Astrocyte (in vitro differentiated cells and primary cell): ENCODE measurements at places on chromosomes 4 and X.

- no peak for DNase-seq
Measured at GRCh38 chr4:168623484-168623883, 126.6 kb downstream of the PALLD start.

DNA sequence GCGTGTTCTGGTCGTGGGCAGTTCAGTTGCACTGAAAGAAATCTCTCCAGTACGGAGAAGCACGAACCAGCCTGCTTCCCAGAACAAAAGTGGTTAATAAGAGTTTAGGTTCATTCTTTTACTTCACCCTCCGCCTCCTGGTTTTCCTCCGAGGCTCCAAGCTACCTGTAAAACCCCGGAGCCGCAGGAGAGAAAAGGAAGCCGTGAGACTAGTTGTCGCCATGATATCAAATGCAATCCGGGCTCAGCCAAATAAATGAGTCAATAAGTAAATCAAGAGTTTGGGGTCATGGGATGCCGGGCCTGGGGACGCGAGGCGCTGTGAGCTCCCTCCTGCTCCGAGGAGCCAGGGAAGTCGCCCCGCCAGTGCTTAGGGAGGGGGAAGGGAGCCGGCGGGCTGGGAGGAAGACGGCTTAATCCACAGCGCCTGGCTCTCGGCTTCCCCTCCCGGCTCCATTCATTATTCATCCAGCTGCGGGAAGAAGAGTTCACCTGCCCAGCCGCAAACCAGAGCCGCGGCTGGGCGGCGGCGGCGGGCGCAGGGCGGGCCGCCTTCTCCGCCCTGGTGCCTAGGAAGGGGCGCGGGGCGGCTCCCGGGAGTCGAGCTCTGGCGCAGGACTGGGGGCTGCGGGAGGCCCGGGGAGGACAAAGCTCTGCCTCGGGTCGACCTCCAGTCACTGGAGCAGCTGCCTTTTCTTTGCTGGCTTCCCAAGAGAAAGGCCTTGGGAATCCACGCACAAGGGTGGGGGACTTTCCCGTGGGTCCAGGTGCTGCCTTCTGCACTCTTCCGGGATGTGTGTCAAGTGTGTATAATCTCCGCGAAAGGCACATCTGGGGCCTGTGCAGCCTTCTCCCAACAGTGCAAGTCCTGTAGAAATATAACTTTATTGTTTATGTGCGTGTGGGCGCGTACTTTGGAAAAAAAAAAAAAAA lies 1.7 kb downstream of the FRAS1 start:
- peak; percentile 15 for DNase-seq

GRCh38 chrX:53356186-53356585 lies 66.3 kb downstream of the SMC1A start:
- no peak for DNase-seq

- peak; percentile 50 for DNase-seq
Measured at GRCh38 chrX:153061732-153062131, 5.5 kb downstream of the PNMA3 start.

DNA sequence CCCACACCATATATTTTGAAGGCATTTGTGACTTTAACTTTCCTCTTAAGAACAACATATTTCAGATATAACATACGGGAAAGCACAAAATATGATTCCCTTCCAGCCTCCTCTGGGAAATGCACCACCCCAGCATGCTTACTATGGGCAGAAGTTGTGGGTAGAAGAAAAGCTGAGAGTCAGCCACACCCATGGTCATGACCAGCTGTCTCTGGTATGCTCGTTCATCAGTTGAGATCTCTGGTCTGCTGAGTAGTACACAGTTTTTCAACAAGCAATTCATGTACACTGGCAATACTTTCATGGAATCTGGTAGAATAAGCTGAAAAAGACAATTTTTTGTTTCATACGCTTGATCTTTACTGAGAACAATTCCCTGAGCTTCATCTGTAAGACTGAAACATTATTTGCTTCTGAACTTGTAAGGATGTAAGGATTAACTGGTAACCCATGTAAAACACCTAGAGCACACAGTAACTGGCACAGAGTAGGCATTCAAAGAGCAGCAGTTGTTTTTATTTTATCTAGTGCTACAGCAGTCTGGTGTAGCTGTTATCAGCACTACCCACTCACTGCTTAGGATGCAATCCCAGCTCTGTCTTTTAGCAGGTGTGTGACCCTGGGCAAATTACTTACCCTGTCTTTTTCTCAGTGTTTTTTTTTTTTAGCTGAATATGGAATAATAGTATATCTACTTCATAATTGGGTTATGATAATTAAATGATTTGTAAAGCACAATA lies 47.6 kb downstream of the METTL14 start:
- DNase-seq: peak; percentile 49

DNA sequence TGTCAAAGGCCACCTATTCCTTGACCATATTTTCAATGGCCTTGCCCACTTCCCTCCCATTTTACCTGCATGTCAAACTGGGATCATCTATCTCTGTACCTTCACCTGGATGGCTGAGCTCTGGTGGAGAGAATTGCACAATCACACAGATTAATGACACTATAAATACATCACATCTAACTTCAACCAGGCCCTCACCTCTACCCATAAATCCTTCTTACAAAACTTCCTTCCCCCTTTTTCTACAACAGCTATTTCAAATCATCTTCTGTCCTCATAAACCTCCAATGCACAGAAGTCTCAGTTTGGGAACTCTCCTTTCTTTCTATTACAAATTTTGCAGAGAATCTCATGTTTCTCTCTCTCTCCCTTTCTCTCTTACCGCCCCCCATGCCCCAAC lies 9.2 kb downstream of the PALLD start:
- DNase-seq: no peak

DNA sequence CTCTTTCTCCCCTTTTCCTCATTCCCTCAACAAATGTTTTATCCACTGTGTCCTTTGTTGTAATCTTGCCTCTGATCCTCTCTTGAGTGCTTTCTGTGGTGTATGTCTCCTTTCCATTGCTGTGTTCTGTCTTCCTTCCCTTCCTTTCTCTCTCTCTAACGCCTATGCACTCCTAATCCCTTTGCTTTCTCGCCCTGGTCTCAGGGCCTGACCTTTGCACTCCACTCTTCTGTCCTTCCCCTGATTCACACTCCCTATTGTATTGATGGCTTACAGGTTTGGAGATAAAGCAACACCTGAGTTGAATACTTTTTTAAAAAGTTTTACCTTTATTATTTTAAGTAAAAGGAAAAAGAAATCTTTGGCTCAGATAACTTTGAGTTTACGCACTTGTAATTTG lies 15.6 kb upstream of the SCOC start:
- no peak for DNase-seq
